Activated T-cell treated with anti-CD3 and anti-CD28 coated beads, Interleukin-2, amount 50 U/mL, for 48 hours (primary cell): ENCODE measurements at places on chromosomes 2 and 18.

- DNase-seq, result no peak
These were observed 443.0 kb upstream of the RGPD4 start for GRCh38 chr2:107383691-107384090.

- DNase-seq, result no peak
These were observed 26.6 kb downstream of the MAP4K4 start for GRCh38 chr2:101724125-101724474.

GRCh38 chr2:73291093-73291460, 2.3 kb downstream of the EGR4 start:
- DNase-seq, result peak; percentile 74

GRCh38 chr2:115560666-115561065, 1118.2 kb downstream of the DPP10 start:
- no peak for DNase-seq

DNA sequence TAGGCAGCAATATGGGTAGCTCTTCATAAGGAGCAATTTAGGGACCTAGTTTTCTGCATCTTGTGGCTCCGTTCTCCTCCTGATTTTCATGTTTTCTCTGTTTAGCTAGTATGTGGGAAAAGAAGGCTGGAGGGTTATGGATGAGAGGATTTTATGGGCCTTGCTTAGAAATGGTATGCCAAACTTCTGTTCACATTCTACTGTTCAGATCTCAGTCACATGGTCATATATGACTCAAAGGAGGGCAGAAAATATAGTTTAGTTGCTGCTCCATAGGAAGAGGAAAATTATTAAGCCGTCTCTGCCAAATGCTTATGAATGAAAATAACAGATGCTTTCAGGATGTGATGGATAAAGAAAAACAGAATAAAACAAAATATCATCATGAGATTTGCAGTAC, 361.8 kb upstream of the CWC22 start:
- DNase-seq, result no peak

GRCh38 chr2:197850882-197851450, 46.6 kb downstream of the PLCL1 start:
- no peak for DNase-seq

DNA sequence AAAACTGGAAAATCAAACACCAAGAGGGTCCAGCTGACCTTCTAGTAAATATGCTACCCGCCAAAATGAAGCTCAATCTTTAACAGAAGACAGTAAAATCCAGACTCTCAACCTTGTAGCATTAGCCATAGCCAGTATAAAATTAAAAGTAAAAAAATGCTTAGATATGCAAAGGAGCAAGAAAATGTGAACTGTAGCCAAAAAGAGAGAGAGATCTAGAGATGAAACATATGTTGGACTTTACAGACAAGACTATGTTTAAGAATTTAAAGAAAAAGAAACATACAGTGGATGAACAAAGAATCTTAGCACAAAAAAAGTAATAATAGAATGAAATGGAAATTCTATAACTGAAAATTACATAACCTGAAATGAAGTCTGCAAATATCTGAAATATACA, 344.5 kb downstream of the LRATD1 start:
- DNase-seq, result no peak

DNA sequence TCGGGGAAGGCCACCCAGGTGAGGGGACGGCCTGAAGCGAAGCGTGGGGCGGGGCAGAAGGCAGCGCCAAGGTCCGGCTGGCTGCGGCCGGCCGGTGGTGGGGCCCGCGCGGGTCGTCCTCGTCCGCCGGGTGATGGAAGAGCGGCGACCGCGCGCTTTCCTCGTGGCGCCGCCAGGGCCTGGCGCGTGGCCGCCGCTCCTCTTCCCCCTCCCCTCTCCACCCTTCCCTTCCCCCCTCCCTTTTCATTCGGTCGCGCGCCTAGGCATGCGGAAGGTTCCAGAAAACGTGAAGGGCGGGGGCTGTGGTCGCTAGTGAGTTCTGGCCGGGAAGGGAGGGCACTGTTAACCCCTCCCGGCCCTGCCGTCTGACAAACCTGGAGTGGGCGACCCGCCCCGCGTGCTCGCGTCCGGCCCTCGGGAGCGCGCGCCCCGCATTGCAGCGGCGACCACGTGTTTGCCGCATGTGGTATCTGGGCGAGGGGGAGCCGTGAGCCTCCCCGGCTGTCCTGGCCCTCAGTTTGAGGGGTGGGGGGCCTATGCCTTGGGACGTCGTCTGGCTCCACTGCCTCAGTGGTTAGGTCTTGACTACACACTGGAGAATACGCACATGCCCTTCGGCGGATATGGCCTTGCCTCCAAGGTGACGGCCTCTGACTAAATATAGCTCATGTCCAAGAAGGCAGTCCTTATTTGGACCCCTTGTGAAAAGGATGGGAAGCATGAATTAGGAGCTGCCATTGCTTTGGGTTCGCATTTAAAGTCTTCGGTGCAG, 579 bp downstream of the MAT2A start:
- DNase-seq, result peak; percentile 82

GRCh38 chr18:48913201-48913600, 37.6 kb downstream of the SMAD7 start:
- peak; percentile 61 for DNase-seq

GRCh38 chr18:50299626-50300388, 12.3 kb upstream of the CXXC1 start:
- DNase-seq, result no peak

- peak; percentile 23 for DNase-seq
These were observed 215.4 kb upstream of the HNRNPA3 start for GRCh38 chr2:176997074-176997791.

- no peak for DNase-seq
These were observed 74.3 kb downstream of the HRH4 start for GRCh38 chr18:24534737-24535136.

DNA sequence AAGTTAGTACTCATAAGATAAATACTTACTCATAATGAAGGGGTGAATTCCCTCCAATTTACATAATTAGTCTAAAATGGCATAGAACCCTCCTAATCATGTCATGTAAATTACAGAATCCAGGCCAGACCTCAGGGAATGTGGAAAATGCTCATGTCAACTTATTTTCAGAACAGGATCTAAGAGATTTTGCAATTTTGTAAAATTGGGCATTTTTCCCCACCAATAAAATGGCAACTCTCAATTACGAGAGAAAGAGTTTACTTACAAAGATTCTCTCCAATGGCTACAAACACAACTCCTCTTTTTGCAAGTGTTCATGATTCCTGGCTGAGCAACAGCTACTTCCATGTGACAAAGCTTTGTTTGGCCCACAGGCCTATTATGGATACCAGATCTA, 33.8 kb upstream of the SP5 start:
- no peak for DNase-seq

- no peak for DNase-seq
These were observed 503.2 kb upstream of the CNTNAP5 start for GRCh38 chr2:123521854-123522253.

GRCh38 chr2:191577605-191578004, 100.3 kb upstream of the NABP1 start:
- no peak for DNase-seq

GRCh38 chr2:212379103-212379502, 159.5 kb downstream of the ERBB4 start:
- DNase-seq, result no peak

DNA sequence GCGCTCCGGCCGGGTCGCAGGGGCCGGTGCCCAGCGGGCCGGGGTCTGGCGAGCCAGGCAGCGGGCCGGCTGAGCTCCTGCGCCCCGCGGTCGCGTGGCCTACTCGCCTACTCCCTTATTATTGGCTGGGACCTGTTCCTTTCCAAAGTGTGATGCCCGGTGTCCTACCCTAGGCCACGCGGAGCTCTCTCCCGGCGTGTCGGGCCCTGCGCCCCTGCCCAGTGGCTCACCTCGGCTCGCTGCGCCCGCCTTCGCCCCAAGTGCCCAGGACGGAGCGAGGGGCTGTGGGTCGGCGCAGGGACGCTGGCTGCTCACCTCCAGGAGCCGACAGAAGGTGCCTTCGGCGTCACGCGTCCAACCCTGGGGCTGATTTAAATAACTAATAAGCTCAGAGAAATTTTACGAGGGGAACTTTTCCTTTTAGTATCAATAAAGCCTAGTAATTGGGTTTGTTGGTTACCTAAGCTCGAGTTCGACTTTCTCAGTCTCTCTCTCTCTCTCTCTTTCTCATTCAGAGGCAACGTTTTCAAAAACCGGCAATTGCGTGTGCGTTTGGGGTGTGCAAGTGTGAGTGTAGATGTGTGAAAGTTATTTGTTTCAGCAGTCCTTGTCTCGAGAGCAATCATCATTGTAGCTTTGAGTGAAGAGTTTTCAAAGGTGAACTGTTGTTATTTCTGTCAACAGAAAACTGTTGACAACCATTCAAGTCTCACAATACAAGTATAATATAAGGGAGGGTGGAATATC, 7.0 kb upstream of the SATB2 start:
- DNase-seq, result no peak

DNA sequence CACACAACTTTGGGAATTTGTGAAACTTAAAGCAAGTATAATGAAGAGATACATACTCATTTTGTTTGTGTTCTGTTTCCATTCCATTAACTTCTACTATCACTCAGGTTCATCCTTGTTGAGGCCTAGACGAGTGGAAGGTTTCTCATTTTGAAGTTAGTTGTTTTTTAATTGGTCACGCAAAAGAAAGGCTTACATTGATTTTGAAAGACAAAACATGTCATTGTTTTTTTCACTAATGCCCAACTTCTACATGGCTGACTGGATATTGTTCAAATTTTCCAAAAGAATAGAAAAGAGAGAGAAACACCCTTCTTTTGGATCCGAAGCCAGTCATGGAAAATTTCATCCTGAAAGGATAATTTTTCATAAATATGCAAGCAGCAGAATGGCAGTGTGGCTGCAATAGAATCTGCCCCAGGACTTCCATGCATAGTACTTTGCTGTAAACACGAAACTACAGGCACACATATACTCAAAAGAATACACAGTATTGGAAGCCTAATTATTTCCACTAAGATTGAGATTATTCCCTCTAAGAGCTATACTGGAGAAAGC, 27.4 kb downstream of the PRKCE start:
- no peak for DNase-seq

DNA sequence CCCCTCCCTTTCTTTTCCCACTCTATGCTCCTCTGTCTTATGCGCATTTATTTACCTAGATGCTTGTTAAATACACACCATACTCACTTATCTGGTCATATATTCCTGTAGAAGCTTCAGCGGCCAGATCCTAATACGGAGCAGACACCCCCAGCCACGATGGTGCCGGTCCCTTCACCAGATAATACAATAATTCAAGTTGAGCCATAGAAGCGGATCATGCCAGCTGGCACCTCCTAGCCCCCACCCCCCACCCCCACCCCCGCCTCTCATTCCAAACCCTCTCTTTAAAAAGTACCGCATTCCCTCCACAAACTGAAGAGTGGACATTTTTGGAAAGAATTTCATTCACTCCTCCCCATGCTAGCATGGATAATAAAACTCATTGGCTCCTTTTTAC, 95.2 kb downstream of the BIN1 start:
- no peak for DNase-seq

- DNase-seq, result no peak
These were observed 226.3 kb downstream of the TCF4 start for GRCh38 chr18:55361492-55362250.

DNA sequence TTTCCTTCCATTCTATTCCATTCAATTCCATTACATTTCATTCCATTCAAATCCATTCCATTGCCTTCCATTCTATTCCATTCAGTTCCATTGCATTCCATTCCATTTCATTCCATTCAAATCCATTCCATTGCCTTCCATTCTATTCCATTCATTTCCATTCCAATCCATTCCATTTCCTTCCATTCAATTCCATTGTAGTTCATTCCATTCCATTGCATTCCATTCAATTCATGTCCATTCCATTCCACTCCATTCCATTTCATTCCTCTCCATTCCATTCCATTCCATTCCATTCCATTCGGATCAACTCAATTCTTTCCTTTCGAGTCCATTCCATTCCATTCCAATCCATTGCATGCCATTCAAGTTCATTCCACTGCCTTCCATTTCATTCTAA, 1128.3 kb downstream of the RPIA start:
- no peak for DNase-seq

DNA sequence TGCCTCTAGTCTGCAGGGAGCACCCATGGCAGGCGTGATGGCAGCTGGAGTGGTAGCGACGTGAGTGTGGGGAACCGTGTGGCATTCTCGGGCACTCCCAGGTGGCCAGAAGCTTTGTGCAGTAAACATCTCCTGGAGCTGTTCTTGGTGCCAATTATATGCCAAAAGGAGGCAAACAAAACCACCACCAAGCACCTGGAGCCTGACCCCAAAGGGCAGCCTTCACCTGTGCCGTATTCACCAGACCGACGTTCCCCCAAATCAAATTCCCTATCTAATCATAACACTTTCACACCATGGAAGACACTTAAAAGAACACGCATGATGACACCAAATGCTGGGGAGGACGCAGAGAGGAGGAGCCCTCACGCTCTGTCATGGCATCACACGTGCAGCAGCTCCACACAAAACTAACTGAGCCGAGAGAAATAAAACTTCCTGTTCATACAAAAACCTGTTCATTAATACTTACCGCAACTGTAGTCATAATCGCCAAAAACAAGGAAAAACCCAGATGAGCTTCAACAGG, 123.6 kb downstream of the EIPR1 start:
- no peak for DNase-seq

DNA sequence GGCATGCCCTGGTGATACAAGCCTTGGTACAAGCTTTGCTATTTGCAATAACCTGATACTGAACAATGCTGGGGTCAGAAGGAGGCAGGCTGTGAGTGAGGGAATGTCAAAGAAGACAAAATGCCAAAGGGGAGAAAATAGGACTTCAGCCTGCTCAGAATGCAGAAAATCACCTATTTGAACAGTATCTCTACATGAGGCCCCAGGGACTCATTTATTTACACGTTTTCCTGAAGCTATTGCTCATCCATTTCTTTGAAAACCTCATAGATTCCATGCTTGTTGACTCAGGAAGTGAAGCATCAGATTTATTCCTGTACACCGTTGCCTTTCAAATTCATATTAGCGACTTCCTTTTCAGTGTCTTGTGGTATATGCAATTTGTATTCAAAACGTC, 69.4 kb upstream of the CBLN2 start:
- DNase-seq, result no peak

DNA sequence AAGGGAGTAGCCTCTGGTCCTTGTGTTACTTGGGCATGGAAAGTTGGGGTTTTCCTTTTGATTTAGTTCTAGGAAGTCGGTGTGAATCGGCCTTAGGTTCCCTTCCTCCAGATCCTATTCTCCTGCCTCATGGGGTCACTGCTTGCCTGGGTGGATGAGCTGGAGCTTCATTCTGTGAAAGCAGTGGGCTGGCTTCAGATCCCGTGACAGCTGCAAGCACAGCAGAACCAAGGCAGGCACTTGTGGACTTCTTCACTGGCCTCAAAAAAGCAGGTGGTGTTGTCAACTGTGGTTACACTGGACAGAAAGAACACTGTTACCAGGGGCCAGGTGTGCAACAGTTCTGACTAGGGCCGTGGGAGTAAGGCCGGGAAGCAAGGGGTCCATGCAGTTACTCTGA, 243.4 kb downstream of the LDLRAD4 start:
- no peak for DNase-seq

DNA sequence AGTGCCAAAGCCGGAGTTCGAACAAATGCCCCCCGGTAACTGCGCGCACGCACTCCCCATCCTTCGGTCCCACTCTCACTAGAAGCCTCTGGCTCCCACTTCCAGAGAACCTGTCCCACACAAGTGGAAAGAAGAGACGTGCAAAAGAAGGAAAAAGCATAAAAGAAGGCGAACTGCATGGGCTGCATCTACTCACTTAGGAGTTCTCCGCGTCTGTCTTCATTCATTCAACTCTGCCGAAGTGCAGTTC, 312 bp downstream of the NR4A2 start:
- no peak for DNase-seq

GRCh38 chr2:7766088-7766722, 849.0 kb downstream of the RNF144A start:
- no peak for DNase-seq

- DNase-seq, result no peak
These were observed 135.2 kb downstream of the LAMA1 start for GRCh38 chr18:6982398-6982797.
